ENCODE measurements at places on chromosomes 3 and 15. TPM values are rescaled to one million over a fixed set of nuclear protein-coding genes. Genes with fewer than 3 reads are reported as not detected.
A peak's percentile ranks its signal among the peaks of the same experiment; 100 is the strongest.

- no peak overlapping the region for H3K4me3 ChIP-seq
- H3K4me1 ChIP-seq: no peaks in the 10 kb centered on the region
- H3K36me3 ChIP-seq: peaks cover 15% of the 10 kb centered on the region
- peak; percentile 92 for DNase-seq
- H3K27ac ChIP-seq: no peak overlapping the region
Measured at GRCh38 chr3:112640276-112640929, 540 bp downstream of the CCDC80 start.

DNA sequence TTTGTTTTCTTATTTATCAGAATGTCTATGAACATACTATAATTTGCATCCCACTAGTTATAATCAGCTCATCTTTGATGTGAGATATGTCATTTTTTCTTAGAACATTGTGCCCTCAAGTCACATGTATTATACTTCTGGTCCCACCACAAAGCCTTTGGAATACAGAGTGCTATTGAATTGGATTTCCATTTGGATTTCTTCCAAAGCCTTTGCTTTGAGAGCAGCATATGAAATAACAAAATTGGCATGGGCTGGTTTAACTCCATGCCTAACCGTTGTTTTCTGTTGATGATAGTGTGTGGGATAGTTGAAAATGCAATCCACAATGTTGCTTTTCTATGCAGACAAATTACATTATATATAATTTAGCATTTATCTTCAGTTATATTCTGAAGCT lies 284.5 kb upstream of the PLSCR5 start:
- H3K27ac ChIP-seq: no peak overlapping the region
- no peaks in the 10 kb centered on the region for H3K27me3 ChIP-seq
- peaks cover 10% of the 10 kb centered on the region for H3K4me1 ChIP-seq
- H3K4me3 ChIP-seq: no peak overlapping the region
- DNase-seq: no peak
- no peaks in the 10 kb centered on the region for H3K36me3 ChIP-seq

DNA sequence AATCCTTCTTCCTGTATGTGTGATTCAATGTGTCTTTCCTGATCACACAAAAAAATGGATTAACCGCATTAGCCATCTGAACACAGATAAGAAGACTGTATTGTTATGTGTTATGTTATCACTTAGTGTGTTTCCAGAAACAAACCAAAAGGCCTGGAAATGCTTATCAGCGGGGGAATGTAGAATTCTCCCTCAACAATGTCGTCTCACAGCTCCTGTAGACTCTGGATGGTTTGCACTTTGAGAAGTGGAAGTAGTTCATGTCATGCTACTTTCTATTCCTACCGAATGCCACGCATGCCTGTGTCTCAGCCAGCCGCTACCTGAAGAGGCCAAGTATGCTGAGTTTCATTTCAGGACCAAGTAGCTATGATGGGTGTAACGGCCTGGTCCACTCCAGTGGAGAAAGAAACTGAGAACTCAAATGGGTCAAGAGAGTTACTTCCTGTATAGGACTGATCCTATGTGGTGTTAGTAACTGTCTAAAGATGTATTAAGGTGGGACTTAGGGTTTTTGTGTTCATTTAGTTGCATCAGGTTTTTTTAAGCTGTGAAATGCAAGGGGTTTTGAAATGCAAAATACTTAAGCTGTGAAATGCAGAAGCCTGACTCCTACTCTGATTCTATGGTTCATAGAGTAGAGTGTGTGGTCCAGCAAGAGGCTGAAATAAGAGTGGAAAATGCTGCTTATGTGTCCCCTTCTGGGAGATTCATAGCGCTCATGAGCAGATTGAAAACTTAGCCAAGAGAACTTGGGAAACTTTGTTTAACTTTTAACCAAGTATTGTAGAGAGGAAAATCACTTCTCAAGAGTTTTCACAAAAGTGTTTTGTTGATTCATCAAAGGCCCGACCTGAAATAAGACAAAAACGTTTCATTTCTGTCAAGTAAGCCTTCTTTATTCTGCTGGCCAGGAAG lies 118.5 kb upstream of the LMOD3 start:
- peaks cover 8% of the 10 kb centered on the region for H3K4me1 ChIP-seq
- H3K27ac ChIP-seq: no peak overlapping the region
- H3K36me3 ChIP-seq: no peaks in the 10 kb centered on the region
- H3K4me3 ChIP-seq: no peak overlapping the region

The SIDT1 gene
- total RNA-seq: not detected

The EPHB1 gene
- total RNA-seq: 0.90 TPM

- H3K27me3 ChIP-seq: peaks cover 5% of the 10 kb centered on the region
- H3K4me3 ChIP-seq: no peak overlapping the region
Measured at GRCh38 chr3:160948273-160948672, 156.9 kb downstream of the B3GALNT1 start.

- H3K27ac ChIP-seq: no peak overlapping the region
- no peaks in the 10 kb centered on the region for H3K27me3 ChIP-seq
- DNase-seq: no peak
- H3K4me3 ChIP-seq: no peak overlapping the region
- H3K36me3 ChIP-seq: no peaks in the 10 kb centered on the region
Measured at GRCh38 chr3:171218069-171218468, 191.5 kb upstream of the SLC2A2 start.

- H3K27me3 ChIP-seq: peaks cover 39% of the 10 kb centered on the region
- DNase-seq: no peak
- H3K27ac ChIP-seq: no peak overlapping the region
- no peak overlapping the region for H3K4me3 ChIP-seq
Measured at GRCh38 chr15:57401546-57401945, 25.2 kb downstream of the CGNL1 start.

GRCh38 chr15:48862705-48863104 lies 15.2 kb upstream of the EID1 start:
- no peaks in the 10 kb centered on the region for H3K36me3 ChIP-seq
- no peaks in the 10 kb centered on the region for H3K27me3 ChIP-seq
- DNase-seq: no peak
- peaks cover 83% of the 10 kb centered on the region for H3K4me1 ChIP-seq
- peak overlapping the region; percentile 50 for H3K27ac ChIP-seq

The TMCO5A gene
- total RNA-seq: not detected

- H3K27me3 ChIP-seq: peaks cover 12% of the 10 kb centered on the region
- H3K36me3 ChIP-seq: peaks cover 41% of the 10 kb centered on the region
- H3K4me3 ChIP-seq: peak overlapping the region; percentile 98
- peak overlapping the region; percentile 95 for H3K27ac ChIP-seq
- peaks cover 57% of the 10 kb centered on the region for H3K4me1 ChIP-seq
Measured at GRCh38 chr3:105367406-105368213, 901 bp downstream of the ALCAM start.

The MYZAP gene
- not detected for total RNA-seq

The WDR93 gene
- not detected for total RNA-seq

GRCh38 chr3:40328374-40328773 lies 18.9 kb downstream of the EIF1B start:
- H3K27me3 ChIP-seq: no peaks in the 10 kb centered on the region
- H3K36me3 ChIP-seq: no peaks in the 10 kb centered on the region
- no peak overlapping the region for H3K27ac ChIP-seq
- DNase-seq: no peak
- H3K4me1 ChIP-seq: no peaks in the 10 kb centered on the region

DNA sequence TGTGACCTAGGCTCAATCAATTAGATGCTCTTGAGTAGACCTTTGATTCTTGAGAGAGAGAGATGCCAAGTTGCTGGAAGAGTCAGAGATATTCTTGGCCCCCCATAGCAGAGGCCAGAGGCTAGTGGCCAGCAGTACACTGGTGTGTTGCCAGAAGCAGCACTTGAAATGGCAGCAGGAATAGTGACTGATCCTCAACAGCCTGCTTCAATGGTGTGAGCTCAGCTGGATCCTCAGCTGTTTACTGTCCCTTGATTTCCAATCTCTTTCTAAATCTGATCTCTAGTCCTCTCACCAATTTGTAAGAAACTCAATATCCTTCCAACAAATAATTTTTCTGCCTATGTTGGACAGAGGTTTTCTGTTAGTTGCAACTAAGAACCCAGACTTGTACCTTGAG lies 170.3 kb upstream of the CCDC54 start:
- no peak for DNase-seq
- no peak overlapping the region for H3K27ac ChIP-seq
- H3K4me1 ChIP-seq: peaks cover 48% of the 10 kb centered on the region
- H3K4me3 ChIP-seq: no peak overlapping the region
- no peaks in the 10 kb centered on the region for H3K27me3 ChIP-seq

DNA sequence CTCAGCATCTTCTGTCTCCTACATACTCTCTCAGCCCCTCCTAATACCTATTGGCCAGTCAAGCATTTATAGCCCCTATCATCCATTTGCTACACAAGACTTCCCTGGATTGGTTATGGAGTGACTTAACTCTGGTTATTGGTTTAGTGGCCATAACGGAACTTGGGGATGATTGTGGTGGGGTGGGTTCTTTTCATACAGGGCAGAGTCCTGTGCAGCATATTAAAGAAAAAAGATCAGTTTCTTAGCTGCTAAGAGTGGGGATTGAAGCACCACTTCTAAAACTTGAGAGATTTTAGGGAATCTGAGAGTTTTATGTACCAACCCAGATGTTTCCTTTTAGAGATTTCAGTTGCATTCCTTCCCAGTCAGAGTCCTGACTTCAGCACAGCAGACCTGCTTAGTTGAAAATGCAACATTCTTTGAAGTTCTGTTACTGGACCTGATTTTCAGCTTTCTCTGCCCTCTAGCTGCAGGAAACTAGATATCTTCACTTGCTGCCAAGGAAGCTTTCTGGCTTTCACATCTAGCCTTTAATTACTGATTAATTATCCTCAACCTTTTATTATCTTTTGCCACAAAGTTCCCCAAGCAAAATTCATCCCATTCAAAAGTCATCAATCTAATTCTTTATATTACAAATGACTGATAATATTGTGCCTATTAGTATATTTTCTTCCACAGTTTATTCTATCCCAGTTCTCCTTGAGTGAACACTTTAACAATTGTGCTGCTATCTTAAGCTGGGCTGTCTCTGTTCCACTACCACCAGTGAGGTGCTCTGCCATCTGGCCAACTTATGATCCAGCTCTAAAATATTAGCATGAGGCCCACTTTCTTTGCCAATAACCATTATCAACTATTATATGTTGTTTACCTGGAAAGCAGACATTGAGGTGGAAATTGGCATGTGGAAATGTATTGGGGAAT lies 906.0 kb upstream of the ALCAM start:
- H3K27ac ChIP-seq: no peak overlapping the region
- DNase-seq: peak; percentile 46
- H3K4me1 ChIP-seq: no peaks in the 10 kb centered on the region
- no peak overlapping the region for H3K4me3 ChIP-seq
- 0 out of 2 replicates have a peak, but pooled peaks cover 7% of the 10 kb centered on the region for H3K36me3 ChIP-seq

The ARL6 gene
- total RNA-seq: 7.3 TPM

DNA sequence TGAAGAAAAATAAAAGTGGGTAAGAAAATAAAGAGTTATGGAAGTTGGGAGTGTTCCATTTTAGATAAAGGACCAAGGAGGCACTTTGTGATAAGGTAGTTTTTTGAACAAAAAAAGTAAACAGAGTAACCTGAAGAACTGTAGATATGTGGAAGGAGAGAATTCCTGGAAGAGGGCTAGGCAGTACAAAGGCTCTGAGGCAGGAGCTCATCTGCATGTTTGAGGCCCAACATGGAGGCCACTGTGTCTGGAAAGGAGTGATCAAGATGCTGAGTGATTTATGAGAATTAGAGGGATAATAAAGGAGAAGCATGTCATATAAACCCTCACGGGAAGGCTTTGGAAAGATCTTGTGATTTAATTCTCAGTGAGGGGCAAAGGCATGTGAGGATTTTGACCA lies 126.5 kb downstream of the DTWD1 start:
- no peaks in the 10 kb centered on the region for H3K36me3 ChIP-seq
- no peak overlapping the region for H3K27ac ChIP-seq
- peaks cover 3% of the 10 kb centered on the region for H3K27me3 ChIP-seq
- no peaks in the 10 kb centered on the region for H3K4me1 ChIP-seq

The PHLDB2 gene
- 55.9 TPM for total RNA-seq

DNA sequence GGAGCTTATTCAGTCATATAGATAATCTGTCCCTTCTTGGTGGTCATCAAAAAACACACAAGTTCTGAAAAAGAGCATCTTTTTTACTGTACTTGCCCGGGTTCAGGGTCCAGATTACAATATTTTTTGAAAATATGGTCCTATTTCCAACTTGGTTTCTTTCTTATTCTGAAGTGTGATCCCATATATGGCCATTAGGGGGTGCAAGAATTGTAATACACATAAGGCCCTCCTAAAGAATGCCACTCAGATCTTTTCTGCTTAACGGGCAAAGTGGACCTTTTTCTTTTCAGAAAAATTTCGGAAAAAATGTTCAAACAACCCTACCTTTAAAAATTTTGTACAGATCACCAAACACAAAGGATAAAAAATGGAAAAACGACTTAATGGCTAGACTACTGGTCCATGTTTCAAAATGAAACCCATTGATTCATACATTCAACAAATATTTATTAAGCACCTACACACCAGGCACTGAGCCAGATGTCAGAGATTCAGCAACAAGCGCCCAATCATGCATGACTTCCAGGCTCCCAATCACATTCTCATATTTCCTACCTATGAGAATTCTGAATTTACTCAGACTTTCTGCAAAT lies 102.0 kb upstream of the MYRIP start:
- H3K36me3 ChIP-seq: 0 out of 2 replicates have a peak, but pooled peaks cover under 1% of the 10 kb centered on the region
- H3K27ac ChIP-seq: no peak overlapping the region
- H3K4me1 ChIP-seq: peaks cover 22% of the 10 kb centered on the region
- H3K4me3 ChIP-seq: no peak overlapping the region
- peaks cover 10% of the 10 kb centered on the region for H3K27me3 ChIP-seq
- peak; percentile 43 for DNase-seq

DNA sequence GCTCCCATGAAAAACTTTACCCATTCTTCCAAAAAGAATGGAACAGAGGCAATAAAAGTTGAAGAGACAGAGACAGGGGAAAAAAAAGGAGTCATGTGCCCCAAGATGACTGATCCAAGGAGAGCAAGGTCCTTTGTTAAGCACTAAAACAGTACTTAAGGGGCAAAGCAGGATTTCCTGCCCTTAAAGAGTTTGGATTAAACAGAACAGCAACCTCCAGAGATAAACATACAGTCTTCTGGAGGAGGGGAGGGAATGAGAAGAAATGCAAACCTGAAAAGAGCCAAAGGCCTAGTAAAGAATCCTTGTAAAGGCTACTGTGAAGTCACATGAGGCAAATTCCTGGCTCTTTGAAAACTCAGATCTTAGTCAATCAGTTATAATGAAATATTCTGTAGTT lies 38.2 kb downstream of the SHQ1 start:
- H3K27ac ChIP-seq: peak overlapping the region; percentile 26
- no peaks in the 10 kb centered on the region for H3K27me3 ChIP-seq
- H3K4me1 ChIP-seq: no peaks in the 10 kb centered on the region
- no peak for DNase-seq

GRCh38 chr3:171783086-171783485 lies 27.2 kb downstream of the PLD1 start:
- H3K4me3 ChIP-seq: no peak overlapping the region
- no peak overlapping the region for H3K27ac ChIP-seq
- no peaks in the 10 kb centered on the region for H3K36me3 ChIP-seq
- DNase-seq: no peak

The ALDH1L1 gene
- total RNA-seq: 0.06 TPM

- peaks cover 22% of the 10 kb centered on the region for H3K27me3 ChIP-seq
- peaks cover 25% of the 10 kb centered on the region for H3K4me1 ChIP-seq
- peak overlapping the region; percentile 85 for H3K4me3 ChIP-seq
- DNase-seq: no peak
Measured at GRCh38 chr15:40929660-40930429, 705 bp downstream of the DLL4 start.

All from HFFc6 (cell line).